ENCODE measurements at places on chromosomes 11 and 22. TPM values are rescaled to one million over a fixed set of nuclear protein-coding genes. Genes with fewer than 3 reads are reported as not detected.

The DTX4 gene
- total RNA-seq = 3.5 TPM

The RAB30 gene
- 35.5 TPM for total RNA-seq

The PLAAT5 gene
- 0.18 TPM for total RNA-seq

The ACER3 gene
- total RNA-seq = 6.4 TPM

The PGGHG gene
- total RNA-seq = 662 TPM

The TEX12 gene
- not detected for total RNA-seq

The THY1 gene
- total RNA-seq = not detected

The PHLDA2 gene
- total RNA-seq = 0.69 TPM

The FGF4 gene
- not detected for total RNA-seq

The RFPL1 gene
- total RNA-seq = not detected

The OR1S2 gene
- not detected for total RNA-seq

The MIOX gene
- total RNA-seq = not detected

The NLRP10 gene
- total RNA-seq = not detected

The KRTAP5-9 gene
- 0.31 TPM for total RNA-seq

The RAG1 gene
- 0.58 TPM for total RNA-seq

The MRGPRX1 gene
- not detected for total RNA-seq

The LSP1 gene
- total RNA-seq = 295 TPM

The RTN4RL2 gene
- not detected for total RNA-seq

The UCP3 gene
- total RNA-seq = 7.5 TPM

The MFNG gene
- 235 TPM for total RNA-seq

The FREY1 gene
- 3.1 TPM for total RNA-seq

The RABL2B gene
- total RNA-seq = 71.9 TPM

The MS4A4E gene
- total RNA-seq = not detected

The OR2D2 gene
- not detected for total RNA-seq

The OR8A1 gene
- not detected for total RNA-seq

The SYT8 gene
- total RNA-seq = not detected

The PIH1D2 gene
- total RNA-seq = not detected

The KCTD14 gene
- not detected for total RNA-seq

The CATSPER1 gene
- total RNA-seq = not detected

The MTMR2 gene
- 14.1 TPM for total RNA-seq

The ELMOD1 gene
- not detected for total RNA-seq

The OR51E2 gene
- not detected for total RNA-seq

The SLC17A6 gene
- not detected for total RNA-seq

The LARGE2 gene
- 4.1 TPM for total RNA-seq

The BACE1-AS gene
- 10.5 TPM for total RNA-seq

The P2RY6 gene
- total RNA-seq = not detected

The SLC22A8 gene
- total RNA-seq = not detected

The CLP1 gene
- total RNA-seq = 13.5 TPM

The IRAG1 gene
- total RNA-seq = not detected

The MMP10 gene
- total RNA-seq = not detected

The OR5P2 gene
- total RNA-seq = not detected

The CHRM1 gene
- total RNA-seq = not detected

The PSMC3 gene
- total RNA-seq = 58.4 TPM

The YAP1 gene
- total RNA-seq = not detected

The ISX gene
- not detected for total RNA-seq

The P4HA3 gene
- not detected for total RNA-seq

The HTR3A gene
- total RNA-seq = not detected

The CD6 gene
- 405 TPM for total RNA-seq

Measured in naive thymus-derived CD8-positive, alpha-beta T cell (primary cell).